ENCODE measurements at places on chromosomes 3 and 15. TPM values are rescaled to one million over a fixed set of nuclear protein-coding genes. Genes with fewer than 3 reads are reported as not detected.

FOXB1 gene
- not detected for polyA plus RNA-seq

DNA sequence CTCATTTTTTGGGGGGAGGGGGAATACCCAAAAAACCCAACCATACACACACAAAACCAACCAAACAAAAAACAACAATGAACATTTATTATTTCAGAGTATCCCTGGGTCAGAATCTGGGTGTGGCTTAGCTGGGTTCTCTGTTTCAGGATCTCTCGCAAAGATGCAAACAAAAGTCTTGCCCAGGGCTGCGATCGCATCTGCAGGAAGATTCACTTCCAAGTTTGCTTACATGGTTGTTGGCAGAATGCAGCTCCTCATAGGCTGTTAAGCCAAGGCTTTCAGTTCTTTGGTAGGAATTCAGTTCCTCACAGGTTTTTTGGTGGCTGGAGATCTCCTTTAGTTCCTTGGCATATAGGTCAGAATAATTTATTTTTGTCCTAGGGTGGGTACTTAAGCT, 13.7 kb upstream of the ARIH1 start:
- no peak for DNase-seq

GRCh38 chr3:186236357-186237020, 125.5 kb downstream of the DGKG start:
- no peak for DNase-seq

- DNase-seq = no peak
These were observed 263.8 kb upstream of the ATP10A start for GRCh38 chr15:26126819-26127387.

DNA sequence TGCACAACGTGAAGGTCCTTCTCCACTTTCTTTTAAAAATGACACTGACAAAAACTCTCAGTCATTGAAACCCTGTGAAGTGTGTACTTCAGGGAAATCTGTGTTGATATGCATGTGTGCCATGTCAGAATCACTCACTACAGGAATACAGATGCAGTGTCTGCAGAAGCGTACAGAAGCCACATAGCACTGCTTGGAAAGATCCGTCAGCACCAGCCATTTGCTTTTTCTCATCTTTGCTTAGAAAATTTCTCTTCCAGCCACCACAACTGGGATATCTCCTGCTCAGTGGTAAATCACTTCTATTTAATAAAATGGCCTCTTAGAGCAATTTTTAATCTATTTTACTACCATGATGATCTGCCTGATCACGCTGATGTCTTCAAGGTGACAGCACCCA, 91.3 kb upstream of the ARHGEF26 start:
- no peak for DNase-seq

- no peak for DNase-seq
These were observed 296.9 kb upstream of the GADL1 start for GRCh38 chr3:31191354-31191753.

- DNase-seq = peak; percentile 49
These were observed 5.1 kb downstream of the MAGEL2 start for GRCh38 chr15:23642413-23643044.

EMC7 gene
- polyA plus RNA-seq = 86.0 TPM

GRCh38 chr3:5231074-5231473, 43.6 kb downstream of the EDEM1 start:
- no peak for DNase-seq

- DNase-seq = no peak
These were observed 64.4 kb upstream of the TAMM41 start for GRCh38 chr3:11910971-11911531.

- DNase-seq = peak; percentile 40
These were observed 53.8 kb upstream of the BOC start for GRCh38 chr3:113157408-113158030.

APOD gene
- 263 TPM for polyA plus RNA-seq

DNA sequence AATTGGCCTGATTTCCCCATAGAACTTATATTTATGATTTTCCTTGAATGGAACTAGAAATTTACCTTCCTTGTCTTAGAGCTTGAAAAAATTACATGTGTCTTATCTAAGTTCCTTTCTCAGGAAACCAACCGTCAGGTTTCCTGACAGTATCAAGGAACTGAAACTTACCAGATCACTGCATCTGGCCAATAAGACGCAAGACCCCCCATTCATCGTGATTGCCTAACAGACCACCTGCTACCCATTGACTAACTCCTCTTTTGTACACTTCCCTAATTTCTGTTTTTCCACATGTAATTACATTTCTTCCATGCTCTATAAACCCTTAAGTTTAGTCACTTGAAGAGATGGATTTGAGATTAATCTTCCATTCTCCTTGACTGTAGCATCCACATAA, 517.2 kb upstream of the CBLB start:
- DNase-seq = no peak

- no peak for DNase-seq
These were observed 174.9 kb downstream of the CADPS start for GRCh38 chr3:62700357-62700756.

DNA sequence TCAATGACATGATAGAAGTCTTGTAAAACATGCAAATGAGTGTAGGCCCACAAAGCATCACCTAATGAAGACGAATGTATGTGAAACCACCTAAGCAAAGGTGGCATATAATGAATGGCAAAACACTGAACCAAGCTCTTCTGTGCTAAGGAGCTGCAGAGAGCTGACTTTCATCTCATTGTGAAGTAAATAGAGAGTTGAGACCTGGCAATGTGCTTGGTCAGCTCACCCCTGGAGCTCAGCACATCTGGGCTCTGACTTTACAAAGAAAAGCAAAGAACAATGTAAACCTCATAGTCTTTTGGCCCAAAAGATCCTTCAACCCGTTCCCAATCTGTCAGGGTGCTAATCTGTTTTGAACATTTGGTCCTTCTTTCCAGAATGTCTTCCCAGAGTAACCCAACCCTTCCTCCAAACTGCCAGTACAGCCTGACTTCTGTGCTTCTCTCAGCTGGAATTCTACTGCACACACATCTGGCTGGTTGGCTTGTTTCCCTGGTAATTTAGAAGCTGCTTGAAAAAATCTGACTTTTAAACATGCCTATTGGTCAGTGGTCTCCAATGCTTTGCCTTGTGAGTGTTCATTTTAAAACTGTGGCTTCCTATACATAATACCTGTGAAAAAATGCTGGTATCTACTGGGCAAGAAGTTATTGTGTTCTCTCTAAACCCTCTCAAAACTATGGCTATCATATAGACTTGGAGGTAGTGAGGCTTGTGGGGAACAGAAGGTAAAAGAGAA, 101.7 kb downstream of the CD200R1L start:
- peak; percentile 12 for DNase-seq

IL17RB gene
- polyA plus RNA-seq = 0.17 TPM

GRCh38 chr3:193509103-193509965, 45.4 kb downstream of the ATP13A4 start:
- DNase-seq = no peak

FBXW12 gene
- not detected for polyA plus RNA-seq

RBP2 gene
- polyA plus RNA-seq = not detected

RTP1 gene
- not detected for polyA plus RNA-seq

BFSP2 gene
- not detected for polyA plus RNA-seq

DNA sequence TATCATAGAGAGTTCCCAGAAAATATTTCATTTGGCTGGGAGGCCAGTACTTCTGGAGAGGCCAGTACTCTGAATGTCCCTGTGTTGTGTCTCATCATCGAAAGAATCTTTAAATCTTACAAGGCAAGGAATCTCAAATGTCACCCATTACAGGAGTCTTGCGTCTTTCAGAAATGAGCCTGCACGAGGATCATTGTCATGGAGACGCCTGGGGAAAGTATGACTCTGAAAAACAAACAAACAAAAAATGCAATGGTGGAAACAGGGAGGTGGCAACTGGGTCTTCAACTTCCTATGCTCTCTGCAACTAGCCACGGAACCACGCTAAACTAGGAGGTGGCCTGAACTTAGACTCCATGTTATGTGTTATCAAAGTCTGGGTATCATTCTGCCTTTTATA, 804.6 kb downstream of the EPHA3 start:
- DNase-seq = no peak

DNA sequence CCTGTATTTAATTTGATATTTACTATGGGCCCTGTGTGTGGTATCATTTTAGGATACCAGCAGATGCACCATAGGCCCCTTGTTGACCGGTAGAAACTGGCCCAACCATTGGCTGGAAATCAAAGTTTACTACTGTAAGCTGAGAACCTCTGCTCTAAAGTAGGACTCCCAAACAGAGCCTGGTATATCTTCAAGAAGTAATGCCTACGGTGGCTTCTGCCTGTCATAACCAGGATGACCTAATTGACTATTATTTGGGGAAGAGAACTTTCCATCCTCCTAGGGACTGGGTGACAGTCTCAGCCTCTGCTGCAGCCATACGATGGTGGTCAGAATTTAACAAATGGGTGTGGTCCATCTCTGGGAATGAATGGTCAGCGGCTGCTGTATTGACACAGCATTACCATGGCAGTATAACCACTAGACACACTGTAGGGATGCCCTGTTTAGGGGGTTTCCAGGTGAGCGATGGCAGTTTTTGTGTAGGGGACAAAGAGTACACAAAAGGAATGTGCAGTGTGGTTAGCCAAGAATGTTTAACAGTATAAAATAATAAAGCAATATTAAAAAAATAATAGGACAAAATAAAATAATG, 37.3 kb downstream of the RARB start:
- no peak for DNase-seq

GRCh38 chr3:163175970-163176369, 1679.4 kb downstream of the OTOL1 start:
- no peak for DNase-seq

SLC24A5 gene
- polyA plus RNA-seq = not detected

DNA sequence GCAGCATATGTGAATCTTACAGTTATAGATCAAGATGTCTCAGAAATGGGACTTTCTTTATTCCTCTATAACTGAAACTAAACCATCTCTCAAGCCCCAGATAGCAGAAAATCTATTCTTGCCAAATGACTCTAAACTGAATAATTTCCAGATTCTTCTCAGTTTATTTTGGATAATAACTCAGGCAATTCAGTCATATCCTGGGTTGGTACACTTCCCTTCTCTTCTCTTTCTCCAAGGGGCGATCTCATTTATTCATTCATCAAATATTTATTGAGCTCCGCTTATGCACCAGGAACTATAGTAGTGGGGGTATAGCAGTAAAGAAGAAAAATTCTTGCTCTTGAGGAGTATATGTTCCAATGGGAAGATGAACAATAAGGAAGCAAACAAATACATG, 13.5 kb upstream of the PCOLCE2 start:
- no peak for DNase-seq

DNA sequence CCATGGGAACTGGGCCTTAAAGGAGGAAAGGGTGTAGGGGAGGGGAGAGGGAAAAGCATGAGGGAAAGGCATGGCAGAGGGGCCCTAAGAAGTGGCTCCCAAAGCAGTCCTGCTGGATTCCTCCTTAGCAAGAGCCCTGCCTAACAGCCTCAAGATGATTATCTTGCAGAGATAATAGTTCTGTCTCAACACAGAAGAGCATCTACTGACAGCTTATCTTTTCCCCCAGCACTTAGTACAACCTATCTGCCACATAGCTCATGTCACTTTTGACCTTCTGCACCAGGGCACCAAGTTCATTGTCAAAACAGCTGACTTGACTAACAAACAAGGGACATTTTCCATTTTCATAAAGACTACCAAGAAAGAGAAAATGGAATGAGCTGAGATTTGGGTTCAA, 86.3 kb downstream of the ANP32A start:
- DNase-seq = no peak

DNA sequence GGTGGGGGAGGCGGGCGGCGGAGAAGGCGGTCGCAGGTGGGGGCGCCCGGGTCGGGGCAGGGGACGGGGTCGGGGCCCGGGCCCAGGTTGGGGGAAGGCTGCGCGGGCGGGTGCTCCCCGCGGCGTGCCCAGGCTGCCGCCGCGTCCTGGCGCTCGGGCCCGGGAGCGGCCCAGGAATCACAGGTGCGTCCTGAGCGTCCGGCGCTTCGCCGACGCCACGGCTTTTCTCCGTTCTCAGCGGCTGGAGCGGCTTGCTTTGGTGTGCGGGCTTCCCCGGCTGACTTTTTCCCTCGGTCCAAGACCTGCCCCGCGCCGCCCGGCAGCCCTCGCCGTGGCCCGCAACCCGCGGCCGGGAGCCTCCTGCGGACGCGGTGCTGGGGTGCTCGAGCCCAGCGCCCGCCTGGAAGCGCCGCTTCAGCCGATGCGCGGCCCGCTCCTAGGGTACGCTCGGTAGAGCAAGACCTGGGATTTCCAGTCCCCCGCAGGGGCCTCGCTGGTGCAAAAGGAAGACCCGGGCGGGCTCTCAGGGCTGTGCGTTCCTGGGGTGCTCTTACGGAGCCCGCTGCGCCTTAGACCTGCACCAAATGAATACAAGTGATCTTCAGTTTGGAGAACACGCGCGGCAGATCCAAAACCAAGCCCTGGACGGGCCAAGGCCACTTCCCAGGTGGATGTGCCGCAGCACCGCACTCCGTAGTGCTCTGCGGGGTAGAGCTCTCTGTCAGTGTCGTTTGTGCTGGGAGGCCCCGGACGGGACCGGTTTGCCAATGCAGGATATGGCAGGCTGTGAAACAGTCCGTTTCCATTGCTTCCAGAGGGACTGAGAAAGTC, 639 bp downstream of the NIPA1 start:
- peak; percentile 16 for DNase-seq

GRCh38 chr15:60257591-60258159, 140.1 kb downstream of the ANXA2 start:
- no peak for DNase-seq

GUCA1C gene
- 2.2 TPM for polyA plus RNA-seq

DNA sequence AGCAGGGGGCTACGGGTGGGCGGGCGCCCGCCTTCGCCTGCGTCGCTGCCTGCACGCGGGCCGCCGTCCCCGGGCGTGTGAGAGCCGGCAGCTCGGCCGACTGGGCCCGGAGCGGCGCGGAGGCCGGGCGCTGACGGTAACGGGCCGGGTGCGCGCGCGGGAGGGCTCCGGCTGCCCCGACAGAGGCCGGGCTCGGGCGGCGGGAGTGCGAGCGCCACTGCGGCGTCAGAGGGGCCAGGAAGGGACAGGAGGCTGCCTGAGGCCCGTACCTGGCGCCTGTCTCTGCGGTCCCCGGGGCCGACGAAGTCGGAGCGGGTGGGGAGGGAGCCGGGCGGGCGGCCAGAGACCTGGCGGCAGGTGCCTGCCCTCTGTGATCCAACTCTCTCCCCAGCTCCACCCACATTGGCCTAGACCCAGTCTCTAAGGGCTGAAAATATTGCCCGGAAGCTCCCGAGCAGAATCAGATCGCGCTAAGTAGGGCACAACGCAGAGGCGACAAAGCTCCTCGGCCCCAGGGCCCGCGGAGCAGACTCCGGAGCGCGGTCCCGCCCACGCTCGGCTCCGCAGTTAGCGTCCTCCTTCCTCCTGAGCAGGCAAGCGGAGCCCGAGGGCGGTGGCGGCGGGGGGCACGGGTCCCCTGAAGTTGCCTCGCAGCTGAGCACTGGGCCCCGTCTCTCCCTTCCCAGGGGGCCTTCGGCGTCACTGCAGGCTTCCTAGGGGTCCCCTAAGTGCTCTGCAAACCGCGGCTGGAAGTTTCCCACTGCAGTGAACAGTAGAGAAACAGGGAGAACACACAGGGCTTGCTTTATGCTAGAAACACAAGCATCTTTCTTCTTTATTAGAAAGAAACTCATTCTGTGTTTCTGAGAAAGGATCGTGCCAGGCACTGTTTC, at the start of gene MAN2A2:
MAN2A2 (plus strand) TSS at position 463 of the 893 bp plus-strand sequence. CDS start 906 bp downstream, outside the sequence.
- DNase-seq = peak; percentile 74

SPINT1 gene
- 0.11 TPM for polyA plus RNA-seq

- DNase-seq = no peak
These were observed 3.7 kb upstream of the SH3BP5 start for GRCh38 chr3:15336057-15336456.

Measured in heart left ventricle (tissue), 16 donors.